ENCODE measurements at places on chromosomes 12 and 14. TPM values are rescaled to one million over a fixed set of nuclear protein-coding genes. Genes with fewer than 3 reads are reported as not detected.
A peak's percentile ranks its signal among the peaks of the same experiment; 100 is the strongest.

DNA sequence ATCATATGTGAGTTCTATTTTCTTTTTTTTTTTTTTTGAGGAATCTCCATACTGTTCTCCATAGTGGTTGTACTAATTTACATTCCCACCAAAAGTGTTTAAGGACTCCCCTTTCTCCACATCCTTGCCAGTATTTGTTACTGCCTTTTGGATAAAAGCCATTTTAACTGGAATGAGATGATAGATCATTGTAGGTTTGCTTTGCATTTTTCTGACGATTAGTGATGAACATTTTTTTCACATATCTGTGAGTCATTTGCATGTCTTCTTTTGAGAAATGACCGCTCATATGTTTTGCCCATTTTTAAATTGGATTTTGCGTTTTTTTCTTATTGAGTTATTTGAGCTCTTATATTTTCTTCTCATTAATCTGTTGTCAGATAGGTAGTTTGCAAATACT is 394.8 kb downstream of the LRFN5 start:
- DNase-seq, result no peak

MMP19 gene
- 2.5 TPM for polyA plus RNA-seq

SERPINA4 gene
- polyA plus RNA-seq, result 46.0 TPM

DNA sequence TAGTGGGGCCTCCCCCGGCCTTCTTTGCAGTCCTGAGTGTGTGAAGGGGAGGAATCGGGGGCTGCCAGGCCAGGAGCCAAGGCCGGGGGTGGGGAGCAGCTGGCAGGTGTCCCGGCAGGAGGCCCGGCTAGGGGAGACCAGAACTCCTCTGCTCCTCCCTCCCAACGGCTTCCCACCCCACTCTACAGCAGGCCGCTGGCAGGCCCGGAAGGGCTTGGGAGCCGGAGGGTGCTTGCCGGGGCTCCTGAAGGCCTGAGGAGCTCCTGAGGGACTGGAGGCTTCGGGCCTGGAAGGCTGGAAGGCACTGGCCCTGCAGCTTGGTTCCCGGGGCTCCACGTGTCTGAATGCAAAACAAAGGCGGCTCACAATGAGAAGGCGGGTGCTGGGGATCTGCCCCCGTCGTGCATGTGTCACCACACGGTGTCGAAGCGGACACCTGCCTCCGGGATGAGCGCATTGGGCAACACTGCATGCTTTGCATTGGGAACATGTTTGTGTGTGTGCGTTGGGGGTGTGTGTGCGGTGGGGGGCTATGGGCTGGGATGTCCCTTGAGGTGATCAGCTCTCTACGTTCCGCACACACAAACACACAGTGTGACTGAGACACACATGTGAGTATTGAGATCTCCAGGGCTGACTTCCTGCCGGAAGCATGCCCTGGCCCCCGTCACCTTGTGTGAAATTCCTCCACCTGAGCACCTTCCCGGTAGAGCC is 30.9 kb upstream of the ANKRD9 start:
- DNase-seq, result peak; percentile 77

DNA sequence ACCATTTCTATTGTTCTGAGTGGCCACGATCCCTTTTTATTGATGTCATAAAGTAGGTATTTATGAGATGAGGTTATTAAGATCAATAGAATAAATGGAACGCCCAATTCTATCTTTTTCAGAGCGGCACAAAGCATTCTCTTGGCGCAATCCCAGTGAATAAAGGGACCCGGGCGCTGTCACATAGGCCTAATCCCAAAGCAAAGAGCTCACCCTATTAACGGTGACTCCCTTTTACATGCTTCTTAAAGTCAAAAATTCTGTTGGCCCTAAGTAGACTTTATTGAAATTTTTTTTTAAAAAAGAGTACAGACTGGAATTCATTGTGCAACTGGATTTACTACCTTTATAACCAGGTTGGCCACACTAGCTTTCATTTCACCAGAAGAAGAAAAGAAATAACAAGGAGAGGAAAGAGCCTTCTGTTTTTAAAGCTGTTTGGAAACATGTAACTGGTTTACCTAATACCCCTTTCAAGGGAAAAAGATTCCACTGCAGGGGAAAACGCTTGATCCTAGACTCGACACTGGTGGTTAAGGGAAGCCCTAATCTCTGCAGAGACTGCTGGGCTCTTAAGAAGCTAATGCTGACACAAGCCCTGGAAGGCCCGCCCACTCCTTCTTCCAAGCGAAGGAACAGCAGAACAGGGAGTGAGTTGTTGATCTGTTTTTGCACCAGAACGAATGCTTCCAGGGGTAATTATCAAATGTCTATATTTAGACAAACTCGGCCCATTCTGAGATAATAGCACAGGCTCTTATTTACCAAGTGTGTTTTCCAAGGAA is 381.2 kb downstream of the BCL11B start:
- peak; percentile 58 for DNase-seq

DNA sequence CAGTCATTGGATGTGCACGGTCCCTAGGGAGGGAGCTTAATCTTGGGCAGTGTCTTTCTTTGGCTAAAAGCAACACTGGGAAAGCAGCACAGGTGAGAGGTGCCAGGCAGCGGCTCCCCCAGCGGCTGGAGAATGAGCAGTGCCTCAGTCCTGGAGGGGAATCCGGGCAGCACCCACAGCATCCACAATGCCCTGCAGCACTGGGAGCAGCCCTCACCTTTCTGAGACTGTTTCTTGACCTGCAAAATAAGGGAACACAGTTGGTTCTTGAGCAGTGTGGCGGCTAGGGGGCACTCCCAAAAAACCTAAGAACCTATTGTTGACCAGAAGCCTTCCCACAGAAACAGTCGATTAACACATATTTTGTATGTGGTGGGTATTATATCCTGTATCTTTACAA is 75.8 kb downstream of the SINHCAF start:
- DNase-seq, result no peak

TRIM9 gene
- 2.7 TPM for polyA plus RNA-seq

SMOC1 gene
- 0.85 TPM for polyA plus RNA-seq

AACS gene
- 19.1 TPM for polyA plus RNA-seq

DLK1 gene
- polyA plus RNA-seq, result 25.2 TPM

- no peak for DNase-seq
These were observed 70.0 kb upstream of the CPM start for GRCh38 chr12:69002969-69003368.

ADAM21 gene
- 0.09 TPM for polyA plus RNA-seq

- DNase-seq, result no peak
These were observed 9.2 kb downstream of the NIN start for GRCh38 chr14:50821510-50822464.

- DNase-seq, result no peak
These were observed 137.4 kb upstream of the KRR1 start for GRCh38 chr12:75648856-75649255.

KRT72 gene
- polyA plus RNA-seq, result 2.0 TPM

CLEC9A gene
- polyA plus RNA-seq, result 2.5 TPM

- no peak for DNase-seq
These were observed 83.5 kb downstream of the RIMBP2 start for GRCh38 chr12:130632642-130633041.

- DNase-seq, result no peak
These were observed 22.4 kb downstream of the ASPG start for GRCh38 chr14:104107611-104108569.

GRCh38 chr12:77189458-77189857 is 124.1 kb upstream of the E2F7 start:
- peak; percentile 54 for DNase-seq

KLRC4 gene
- 0.87 TPM for polyA plus RNA-seq

- no peak for DNase-seq
These were observed 24.5 kb downstream of the SAMD4A start for GRCh38 chr14:54591461-54591860.

GMFB gene
- 58.5 TPM for polyA plus RNA-seq

- peak; percentile 76 for DNase-seq
These were observed 29.0 kb upstream of the AMN start for GRCh38 chr14:102893452-102893851.

AMDHD1 gene
- 2.7 TPM for polyA plus RNA-seq

DNA sequence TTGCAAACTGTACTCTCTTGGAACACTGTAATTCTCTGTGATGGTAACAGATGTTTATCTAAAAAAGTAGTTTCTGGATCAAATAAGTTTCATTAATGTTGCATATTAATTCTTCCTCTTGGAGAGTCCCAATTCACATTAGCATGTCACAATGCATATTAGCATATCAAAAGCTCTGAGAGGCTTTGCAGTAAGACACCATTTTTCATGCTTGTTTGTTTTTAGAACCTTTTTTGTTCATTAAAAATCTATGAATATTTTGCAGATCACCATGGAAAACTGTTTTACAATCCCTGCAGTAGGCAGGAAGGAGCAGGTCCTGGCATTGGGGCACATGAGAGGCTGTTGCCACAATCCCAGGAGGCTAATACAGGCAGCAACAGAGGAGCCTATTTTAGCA is 180.7 kb downstream of the KCNH5 start:
- no peak for DNase-seq

- DNase-seq, result no peak
These were observed 949.9 kb downstream of the LRFN5 start for GRCh38 chr14:42556551-42556950.

GRCh38 chr14:92789457-92790089 is 4.5 kb upstream of the GOLGA5 start:
- no peak for DNase-seq

GRCh38 chr12:3622021-3622821 is 130.7 kb downstream of the CRACR2A start:
- DNase-seq, result no peak

GRCh38 chr12:112852810-112853209 is 54.0 kb upstream of the OAS1 start:
- no peak for DNase-seq

DNA sequence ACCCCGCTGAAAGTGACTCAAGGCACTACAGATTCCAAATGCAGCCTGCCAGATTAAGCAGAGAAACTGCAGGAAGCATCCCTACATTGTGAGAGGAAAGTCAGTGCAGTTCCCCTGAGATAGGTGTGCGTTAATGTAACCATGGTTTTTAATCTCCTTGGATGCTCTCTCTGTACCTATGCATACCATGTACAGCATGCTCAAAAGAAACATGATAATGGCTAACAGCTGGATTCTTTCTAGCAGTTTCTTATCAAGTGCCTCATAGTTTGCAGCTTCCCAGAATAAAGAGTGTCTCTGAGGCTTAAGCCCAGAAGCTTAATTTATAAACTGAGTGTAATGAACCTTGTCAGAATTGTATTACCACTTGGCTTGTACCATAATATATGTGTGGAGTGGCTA is 17.1 kb upstream of the MDM1 start:
- DNase-seq, result no peak

DNA sequence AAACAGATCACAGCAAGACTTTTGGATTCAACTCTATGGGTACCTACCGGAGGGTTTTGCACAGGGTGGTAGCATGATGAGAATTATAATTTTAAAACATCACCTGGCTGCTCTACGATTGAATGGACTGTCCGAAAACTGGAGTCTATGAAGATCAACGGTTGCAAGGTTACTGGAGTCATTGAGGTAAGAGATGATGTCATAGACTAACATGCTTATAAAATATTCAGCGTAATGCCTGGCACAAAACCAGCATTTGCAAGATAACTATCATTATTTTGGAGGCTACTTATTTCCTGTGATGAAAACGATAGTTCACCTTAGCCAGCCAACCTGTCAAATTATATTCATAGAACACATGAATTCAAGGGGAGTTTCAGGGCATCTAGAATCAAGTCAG is 580.6 kb upstream of the TBX3 start:
- DNase-seq, result no peak

ANKRD9 gene
- polyA plus RNA-seq, result 33.3 TPM

- no peak for DNase-seq
These were observed 67.6 kb upstream of the CCDC60 start for GRCh38 chr12:119266963-119267362.

GRCh38 chr12:26978801-26979200 is 35.4 kb downstream of the TM7SF3 start:
- DNase-seq, result no peak

DNA sequence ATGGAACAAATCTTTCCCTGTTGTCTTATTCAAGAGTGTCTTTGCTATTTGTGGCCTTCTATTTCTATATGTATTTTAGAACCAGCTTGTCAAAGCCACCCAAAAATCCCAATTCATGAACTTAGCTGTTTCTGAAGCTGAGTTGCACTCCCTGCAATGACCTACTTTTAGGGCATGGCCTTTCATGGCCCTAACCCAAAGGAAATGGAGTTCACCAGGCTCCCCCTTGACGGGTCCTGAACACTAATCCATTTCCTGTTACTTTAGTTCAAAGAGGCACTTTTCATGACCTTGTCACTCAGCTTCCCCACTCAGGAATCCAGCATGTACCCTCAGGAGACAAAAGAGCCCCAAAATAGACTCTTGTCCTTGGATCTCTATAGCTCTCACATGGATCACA is 7.6 kb downstream of the TMED8 start:
- DNase-seq, result no peak

DNA sequence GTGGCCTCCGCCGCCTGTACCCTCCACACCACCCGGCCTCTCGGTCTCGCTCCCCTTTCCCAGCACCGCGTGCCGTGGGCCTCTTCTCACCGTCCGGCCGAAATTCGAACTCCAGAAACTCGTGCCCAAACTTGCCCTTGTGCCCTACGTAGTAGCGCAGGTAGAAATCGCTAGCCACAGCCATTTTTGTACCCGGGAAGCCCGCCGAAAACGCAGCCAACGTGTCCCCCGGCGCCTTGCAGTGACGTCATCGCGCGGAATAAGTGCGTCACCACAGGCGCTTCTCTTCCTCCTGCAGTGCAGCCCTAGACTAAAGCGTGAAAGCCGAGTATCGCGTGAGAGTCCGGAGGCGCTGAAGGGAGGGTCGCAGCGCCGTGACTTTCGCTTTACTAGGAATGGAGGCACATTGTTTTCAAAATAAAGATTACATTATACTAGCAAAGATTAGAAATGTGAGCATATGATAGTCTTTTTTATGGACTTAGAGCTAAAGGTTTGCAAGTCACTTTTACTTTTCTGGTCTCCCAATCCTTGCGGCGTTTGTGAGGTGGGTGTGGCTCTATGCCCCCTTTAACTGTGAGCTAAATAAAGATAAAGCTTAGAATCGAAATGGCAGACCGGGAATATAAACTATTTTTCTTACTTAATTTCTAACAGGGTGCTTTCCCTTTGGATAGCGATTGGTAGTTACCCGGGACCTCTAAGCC is at the start of gene MAGOHB:
Gene MAGOHB (minus strand): TSS at position 261 of the 707 bp plus-strand sequence. CDS start 77 bp downstream, at position 184.
- DNase-seq, result peak; percentile 96

DNA sequence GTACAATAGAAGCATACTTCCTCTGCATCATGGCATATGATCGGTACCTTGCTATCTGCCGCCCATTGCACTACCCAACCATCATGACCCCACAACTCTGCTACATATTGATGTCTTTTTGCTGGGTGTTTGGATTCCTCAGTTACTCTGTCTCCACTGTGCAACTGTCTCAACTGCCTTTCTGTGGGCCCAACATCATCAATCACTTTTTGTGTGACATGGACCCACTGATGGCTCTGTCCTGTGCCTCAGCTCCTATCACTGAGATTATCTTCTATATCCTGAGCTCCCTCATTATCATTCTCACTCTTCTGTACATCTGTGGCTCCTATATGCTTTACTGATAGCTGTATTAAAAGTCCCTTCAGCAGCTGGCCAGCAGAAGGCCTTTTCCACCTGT is 13.9 kb upstream of the OR11H6 start:
- no peak for DNase-seq
